ENCODE measurements at places on chromosomes 16 and 17. TPM values are rescaled to one million over a fixed set of nuclear protein-coding genes. Genes with fewer than 3 reads are reported as not detected.

DNA sequence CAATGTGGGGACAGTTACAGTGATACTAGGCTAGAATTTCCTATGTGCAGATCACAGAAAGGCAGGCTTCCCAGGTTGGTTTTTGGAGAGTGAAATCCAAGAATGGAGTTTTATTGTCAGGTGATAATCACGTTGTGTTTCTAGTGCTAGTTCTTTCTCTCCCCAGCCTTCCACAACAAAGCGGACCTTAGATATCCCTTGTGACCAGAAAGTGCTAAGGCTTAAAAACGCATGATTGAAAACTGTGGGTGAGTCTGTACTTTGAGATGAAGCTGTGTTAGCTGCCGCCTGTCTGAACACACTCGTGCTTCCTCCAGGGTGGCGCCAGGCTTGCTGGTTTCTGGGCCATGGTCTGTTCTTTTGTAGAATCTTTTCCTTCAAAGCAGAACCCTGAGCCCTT is 52.1 kb downstream of the BANP start:
- no peak for DNase-seq

GRCh38 chr17:4004517-4005295 is 40.5 kb upstream of the ATP2A3 start:
- DNase-seq = no peak

DNA sequence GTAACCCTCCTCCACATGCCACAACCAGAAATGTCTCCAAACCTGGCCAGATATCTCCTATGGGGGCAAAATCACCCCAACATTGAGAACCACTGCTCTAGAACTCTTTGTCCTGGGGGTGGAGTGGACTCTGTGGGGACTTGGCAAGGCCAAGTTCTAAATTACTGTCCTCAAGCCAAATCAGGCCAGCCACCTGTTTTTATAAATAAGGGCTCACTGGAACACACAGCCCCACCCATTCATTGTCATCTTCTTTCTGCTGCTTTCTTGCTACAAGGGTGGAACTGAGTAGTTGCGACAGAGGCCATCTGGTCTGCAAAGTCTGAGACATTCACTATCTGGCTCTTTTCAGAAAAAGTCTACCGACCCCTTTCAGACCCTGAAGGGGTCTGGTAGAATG is 26.8 kb upstream of the TMEM220 start:
- no peak for DNase-seq

GRCh38 chr16:9003322-9003721 is 39.6 kb upstream of the USP7 start:
- DNase-seq = no peak

DNA sequence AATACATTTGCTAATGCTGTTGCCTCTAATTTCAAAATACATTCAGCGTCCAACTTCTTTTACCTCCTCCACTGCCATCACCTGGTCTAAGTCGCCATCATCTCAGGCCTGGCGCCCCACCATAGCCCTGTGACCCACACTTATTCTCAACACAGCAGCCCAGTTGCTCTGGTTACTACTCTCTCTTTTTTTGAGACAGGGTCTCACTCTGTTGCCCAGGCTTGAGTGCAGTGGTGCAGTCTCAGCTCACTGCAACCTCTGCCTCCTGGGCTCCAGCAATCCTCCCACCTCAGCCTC is 7.5 kb upstream of the NKD1 start:
- DNase-seq = no peak

The SEZ6L2 gene
- 8.5 TPM for total RNA-seq

GRCh38 chr16:77610496-77610895 is 111.8 kb upstream of the NUDT7 start:
- peak; percentile 8 for DNase-seq

DNA sequence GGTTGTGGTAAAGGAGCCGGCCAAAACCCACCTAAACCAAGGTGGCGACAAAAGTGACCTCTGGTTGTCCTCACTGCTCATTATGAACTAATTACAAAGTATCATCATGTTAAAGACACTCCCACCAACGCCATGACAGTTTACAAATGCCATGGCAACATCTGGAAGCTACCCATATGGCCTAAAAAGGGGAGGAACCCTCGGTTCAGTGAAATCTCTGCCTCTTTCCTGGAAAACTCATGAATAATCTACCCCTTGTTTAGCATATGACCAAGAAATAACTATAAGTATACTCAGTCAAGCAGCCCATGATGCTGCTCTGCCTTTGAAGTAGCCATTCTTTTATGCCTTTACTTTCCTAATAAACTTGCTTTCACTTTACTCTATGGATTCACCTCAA is 72.2 kb downstream of the CYLD start:
- no peak for DNase-seq

GRCh38 chr17:48645639-48646182 is 19.6 kb upstream of the HOXB9 start:
- DNase-seq = no peak

The HBA1 gene
- not detected for total RNA-seq

GRCh38 chr17:73023759-73024158 is 68.7 kb downstream of the SLC39A11 start:
- DNase-seq = no peak

GRCh38 chr16:26475596-26475995 is 591.1 kb upstream of the C16orf82 start:
- DNase-seq = no peak

- no peak for DNase-seq
Observed at GRCh38 chr16:78952630-78953029, 647.9 kb downstream of the MAF start.

The CCDC78 gene
- 3.0 TPM for total RNA-seq

GRCh38 chr16:70381604-70382342 is 35.1 kb downstream of the DDX19A start:
- no peak for DNase-seq

DNA sequence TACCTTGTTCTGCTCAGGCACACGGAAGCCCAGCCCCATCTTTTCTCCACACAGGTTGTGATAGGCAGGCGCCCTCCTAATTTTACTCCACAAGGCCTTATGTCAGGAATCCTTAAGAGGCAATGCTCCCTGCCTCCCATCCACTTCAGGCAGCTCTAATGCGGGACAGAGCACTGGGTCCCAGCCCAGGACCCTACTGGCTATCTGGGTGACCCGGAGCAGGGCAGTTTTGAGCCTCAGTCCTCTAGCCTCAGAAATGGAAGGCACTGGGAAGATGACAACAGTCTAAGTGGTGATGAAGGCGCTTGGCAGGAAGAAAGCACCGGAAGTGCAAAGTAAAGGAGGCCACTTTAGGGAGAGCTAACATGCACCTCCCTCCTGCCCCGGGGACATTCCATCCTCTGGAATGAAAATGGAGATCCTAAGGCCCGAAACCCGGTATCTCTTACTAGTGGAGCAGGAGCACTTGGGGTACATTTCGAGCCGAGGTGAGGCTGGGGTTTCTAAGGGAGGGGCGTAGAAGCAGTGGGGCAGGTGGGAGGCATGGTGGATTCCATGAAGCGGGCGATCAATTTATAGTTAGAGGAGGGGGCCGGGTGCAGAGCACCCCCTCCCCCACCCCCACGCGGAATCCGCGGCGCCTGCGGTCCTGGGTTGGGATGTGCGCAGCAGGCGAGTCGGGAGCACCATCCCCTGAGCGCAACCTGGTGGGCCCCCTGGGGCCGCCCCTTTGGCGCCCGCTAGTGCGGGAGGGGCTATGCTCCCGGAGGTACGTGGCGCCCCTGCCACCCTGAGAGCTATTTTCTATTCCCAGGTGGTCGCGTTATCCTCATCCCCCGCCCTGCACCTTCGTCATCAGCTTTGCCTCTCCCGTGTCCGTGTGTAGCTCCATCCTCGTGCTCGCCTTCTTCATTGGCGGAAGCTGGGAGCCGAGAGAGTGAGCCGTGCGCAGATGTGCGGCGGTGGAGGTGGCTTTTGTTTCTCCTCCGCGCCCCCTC is 4.9 kb downstream of the MT1F start:
- DNase-seq = no peak

- peak; percentile 58 for DNase-seq
Observed at GRCh38 chr16:48353565-48354163, 31.5 kb downstream of the SIAH1 start.

The EFCAB5 gene
- total RNA-seq = not detected

GRCh38 chr16:30090610-30091331 is 953 bp downstream of the TBX6 start:
- no peak for DNase-seq
